ENCODE measurements at places on chromosomes 2 and 18.

DNA sequence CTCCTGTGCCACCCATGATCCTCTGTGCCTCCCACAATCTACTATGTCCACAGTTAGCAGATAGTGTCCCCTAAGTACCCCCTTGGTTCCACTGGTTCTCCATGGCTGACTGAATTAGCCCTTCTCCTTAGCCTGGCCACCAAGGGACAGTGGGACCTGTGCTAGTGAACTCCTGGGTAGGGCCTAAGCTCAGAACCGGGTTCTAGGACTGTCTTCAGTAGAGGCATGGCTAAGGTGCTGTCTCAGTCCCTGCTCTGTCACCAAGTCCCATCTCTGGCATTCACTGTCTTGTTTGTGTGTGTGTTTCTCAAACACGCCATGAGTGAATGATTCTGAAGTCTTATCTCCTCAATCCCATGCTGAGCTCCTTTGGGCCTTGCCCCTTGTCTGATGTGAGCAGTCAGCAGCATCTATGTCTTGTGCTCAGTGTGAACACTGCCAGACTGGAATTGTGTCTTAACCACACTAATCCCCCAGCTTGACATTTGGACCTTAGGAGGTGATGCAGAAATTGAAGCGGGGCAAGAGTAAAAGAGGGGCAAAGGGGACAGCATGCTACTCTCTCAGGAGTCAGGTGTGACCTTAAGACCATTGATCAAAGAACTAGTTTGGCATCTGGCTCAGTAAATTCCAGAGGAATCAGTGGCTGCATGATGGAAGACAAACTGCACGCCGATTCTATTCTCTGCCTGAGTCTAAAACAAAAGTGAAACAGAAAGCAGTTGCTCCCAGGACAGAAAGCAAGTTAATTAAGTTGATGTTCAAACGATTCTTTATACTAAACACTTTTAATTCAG lies 190.5 kb downstream of the ALPK2 start:
- DNase-seq = no peak

- no peak for DNase-seq
These were observed 147.6 kb upstream of the COPS8 start for GRCh38 chr2:236938126-236938525.

GRCh38 chr2:228048838-228049490 lies 132.5 kb downstream of the SPHKAP start:
- DNase-seq = no peak

DNA sequence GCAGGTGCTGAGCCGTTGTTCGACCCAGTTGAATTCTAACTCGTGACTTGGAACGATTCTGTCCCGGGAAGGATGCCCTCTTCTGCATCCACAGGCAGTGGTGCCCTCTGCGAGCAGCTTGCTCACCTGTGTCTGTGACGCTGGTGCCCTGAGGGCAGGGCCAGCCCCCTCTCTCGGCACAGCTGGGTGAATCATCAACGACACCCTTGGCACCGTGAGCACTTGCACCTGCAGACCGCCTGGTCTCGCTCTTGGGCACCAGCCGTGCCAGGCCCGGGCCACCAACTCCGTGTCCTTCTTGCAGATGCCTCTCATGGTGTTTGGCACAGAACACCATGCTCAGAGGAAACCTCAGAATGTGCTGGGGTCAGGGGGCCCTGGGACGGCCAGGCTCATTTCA lies 75.0 kb downstream of the SLC66A2 start:
- DNase-seq = no peak

- DNase-seq = no peak
These were observed 43.0 kb upstream of the EHBP1 start for GRCh38 chr2:62662554-62662953.

- no peak for DNase-seq
These were observed 2.2 kb upstream of the RAX start for GRCh38 chr18:59275406-59275949.

GRCh38 chr2:240871071-240871958 lies 2.7 kb downstream of the AGXT start:
- no peak for DNase-seq

GRCh38 chr18:24725644-24726415 lies 265.4 kb downstream of the HRH4 start:
- DNase-seq = no peak

DNA sequence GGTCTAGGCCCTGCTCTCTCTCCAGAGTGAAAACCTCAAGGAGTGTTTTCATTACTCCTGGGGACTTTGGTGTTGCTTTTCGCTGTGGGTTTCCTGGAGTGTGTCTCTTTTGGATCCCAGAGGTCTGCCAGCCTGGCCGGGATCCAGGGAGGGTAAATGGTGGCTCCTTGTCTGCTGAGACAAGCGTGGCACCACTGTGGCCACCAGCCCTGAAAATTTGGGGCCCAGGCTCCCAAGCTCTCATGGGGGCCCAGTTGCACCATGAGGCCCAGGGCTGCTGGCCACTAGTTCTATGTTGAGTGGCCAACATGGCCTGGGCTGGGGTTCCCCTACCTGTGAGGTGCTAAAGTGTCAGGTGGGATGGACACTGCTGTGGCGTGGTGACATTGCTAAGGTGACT lies 144.8 kb downstream of the CTIF start:
- no peak for DNase-seq

- DNase-seq = no peak
These were observed 45.0 kb downstream of the KCTD1 start for GRCh38 chr18:26503382-26503781.

DNA sequence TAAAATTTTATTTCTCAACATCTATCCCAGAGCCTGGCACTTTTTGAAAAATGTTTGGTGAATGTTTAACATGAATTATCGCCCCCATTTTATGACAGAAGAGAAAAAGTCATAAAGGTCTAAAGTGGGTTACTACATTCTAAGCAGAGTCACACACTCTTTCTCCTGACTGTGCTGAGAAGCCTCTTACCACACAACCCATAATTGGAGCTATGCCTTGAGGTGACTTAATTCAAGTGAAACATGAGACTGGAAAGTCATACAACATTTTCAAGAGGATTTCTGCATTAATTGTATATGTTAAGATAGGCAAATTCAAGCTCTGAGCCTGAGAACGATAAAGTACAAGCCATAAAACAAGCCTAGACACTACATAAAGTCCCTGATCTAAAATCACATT lies 3.1 kb upstream of the DSEL start:
- no peak for DNase-seq

DNA sequence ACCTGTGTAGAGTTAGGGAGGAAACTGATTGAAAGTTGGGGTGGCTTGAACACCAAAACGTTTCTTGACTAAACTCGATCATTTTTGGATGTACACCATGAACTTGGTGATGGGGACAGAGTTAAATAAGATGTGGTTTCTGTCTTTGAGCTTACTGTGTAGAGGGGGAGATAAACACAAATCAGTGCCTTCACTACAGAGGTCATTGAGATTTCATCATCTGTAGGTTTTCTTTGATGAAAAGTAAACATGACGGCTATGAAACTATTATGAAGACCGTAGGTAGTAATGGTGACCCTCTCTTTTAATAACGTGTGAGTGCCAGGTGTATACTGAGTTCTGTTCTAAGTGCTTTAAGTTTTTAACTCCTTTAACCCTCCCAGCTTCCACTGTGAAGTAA lies 6.5 kb downstream of the LCLAT1 start:
- DNase-seq = no peak

DNA sequence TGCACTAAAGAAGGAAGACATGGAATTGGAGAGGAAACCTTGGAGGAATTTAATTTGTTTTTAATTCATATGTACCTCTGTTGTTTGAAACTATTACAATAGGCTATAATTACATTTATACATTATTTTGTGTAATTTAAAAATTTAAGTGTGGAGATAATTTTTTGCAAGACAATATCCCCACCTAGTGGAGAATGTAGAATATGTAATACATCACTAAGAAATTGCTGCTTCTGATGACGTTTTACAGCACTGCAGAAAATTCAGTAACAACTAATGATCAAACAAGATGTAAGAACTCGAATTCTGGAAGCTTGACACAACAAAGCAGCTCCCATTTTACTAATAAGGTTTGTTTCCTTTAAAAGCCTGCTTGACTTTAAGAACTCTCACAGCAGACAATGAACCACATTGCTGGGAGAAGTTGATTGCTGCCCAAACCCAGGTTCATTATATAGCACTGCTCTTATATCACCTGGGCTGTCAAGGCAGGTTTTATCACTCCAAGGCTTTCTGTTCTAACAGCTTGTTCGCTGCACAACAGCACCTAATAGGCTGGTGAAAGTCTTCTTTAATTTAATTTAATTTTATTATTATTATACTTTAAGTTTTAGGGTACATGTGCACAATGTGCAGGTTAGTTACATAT lies 53.4 kb downstream of the THADA start:
- DNase-seq = no peak

- no peak for DNase-seq
These were observed 61.6 kb upstream of the HS6ST1 start for GRCh38 chr2:128380061-128380889.

Data from T1000 (cell line).